ENCODE measurements at places on chromosomes 7 and 10. TPM values are rescaled to one million over a fixed set of nuclear protein-coding genes. Genes with fewer than 3 reads are reported as not detected.

DNA sequence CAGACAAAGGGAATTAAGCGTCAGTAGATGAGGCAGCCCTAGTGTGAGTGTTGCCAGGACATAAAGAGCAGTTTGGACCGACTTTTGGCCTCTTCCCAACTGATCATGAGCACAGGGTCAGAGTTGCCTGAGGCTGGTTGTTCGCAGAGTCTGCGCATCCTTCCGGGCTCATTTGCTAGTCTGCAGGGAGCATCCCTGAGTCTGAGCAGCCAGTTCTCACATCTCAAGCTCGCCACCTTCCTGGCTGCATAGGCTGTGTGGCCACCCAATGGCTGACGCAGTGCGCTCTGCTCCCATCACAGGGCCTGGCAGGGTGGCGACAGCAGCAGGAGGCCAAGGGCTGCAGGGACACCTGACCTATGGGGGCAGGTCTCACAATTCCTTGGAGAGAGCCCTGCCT, 5.0 kb downstream of the GAD2 start:
- DNase-seq, result no peak

- no peak for DNase-seq
These were observed 445 bp upstream of the PVRIG start for GRCh38 chr7:100219271-100219737.

GRCh38 chr7:135291809-135292253, 58.2 kb downstream of the STRA8 start:
- DNase-seq, result no peak

- no peak for DNase-seq
These were observed 9.5 kb downstream of the C10orf53 start for GRCh38 chr10:49688920-49689319.

Gene OGDHL
- total RNA-seq, result 101 TPM

DNA sequence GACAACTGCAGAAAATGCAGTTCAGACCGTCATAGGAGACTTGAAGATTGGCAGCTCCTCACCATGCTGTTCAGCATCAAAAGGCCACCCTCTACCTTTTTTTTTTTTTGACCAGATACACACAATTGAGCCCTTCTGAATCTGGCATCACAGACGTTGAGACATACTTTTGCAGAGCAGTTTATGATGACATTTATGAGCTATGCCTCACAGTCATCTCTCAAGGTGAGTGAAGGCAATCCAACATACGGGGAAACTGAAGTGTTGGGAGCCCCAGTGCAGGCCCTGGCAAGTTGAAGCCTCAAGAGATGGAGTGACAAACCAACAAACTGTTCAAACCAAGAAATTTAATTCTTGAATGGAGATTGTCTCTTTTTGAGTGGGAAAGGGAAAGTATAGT, 83.6 kb upstream of the DLX6 start:
- DNase-seq, result no peak

Gene SYT15B
- 1.2 TPM for total RNA-seq

- no peak for DNase-seq
These were observed 1.1 kb upstream of the VIM start for GRCh38 chr10:17226891-17227303.

DNA sequence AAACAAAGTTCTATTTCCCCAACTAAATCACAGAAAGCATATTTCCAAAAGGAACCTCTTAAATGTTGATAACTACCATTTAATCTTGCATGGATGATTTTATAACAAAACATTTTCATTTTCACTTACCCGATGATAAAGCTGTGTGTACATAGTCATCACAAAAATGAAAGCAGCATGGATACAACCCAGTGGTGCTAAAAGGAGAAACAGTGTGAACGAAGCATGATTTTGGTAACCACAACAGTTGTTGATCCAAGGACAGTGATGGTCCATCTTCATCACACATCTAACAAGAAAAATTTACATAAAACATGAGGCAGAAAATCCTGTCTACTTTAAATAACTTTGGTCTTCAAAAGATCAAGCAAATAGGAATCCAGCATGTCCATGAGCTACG, 4.7 kb downstream of the ZDHHC6 start:
- DNase-seq, result no peak

DNA sequence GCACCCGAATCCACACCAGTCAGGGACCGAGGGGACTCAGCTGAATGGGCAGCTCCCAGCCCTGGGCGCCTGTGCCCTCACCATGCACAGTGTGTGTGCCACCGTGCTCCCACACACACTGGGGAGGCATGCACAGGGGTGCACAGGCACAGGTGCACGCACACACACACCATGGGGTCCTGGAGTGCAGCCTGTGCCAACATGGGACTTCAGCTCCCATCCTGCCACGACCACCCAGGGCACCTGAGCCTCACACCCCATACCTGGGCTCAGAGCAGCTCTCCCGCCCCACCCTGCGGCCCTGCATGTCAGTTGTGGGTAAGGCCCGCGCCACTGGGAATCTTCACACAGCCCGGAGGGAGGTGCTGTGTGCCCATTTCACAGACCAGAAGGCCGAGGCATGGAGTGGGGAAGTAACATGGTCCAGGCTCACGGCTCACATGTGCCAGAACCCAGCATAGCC, 8.0 kb downstream of the ELFN1 start:
- no peak for DNase-seq
